Heart right ventricle (tissue), 16 donors: ENCODE measurements at places on chromosomes 11 and 22. TPM values are rescaled to one million over a fixed set of nuclear protein-coding genes. Genes with fewer than 3 reads are reported as not detected.

- no peak for DNase-seq
Measured at GRCh38 chr11:93689240-93689639, 27.8 kb downstream of the CEP295 start.

DNA sequence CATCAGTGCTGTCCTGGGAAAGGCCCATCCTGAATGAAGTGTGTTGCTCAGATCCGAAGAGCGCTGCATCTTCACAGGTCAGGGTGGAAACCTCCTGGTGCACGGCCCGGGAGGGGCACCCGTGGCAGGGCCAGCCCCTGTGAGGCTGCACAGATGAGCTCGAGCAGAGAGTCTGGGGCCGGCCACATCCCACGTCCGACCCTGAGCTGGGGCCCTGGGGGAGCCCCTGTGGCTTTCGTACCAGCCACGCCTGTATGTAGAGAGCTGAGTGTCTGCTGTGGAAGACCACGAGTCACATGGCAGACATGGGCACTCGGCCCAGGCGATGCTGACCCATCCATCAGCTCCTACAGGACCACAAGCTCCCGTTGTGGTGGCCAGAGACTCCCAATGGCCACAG, 24.9 kb upstream of the SEPTIN5 start:
- no peak for DNase-seq

The CRYAB gene
- total RNA-seq = 8,906 TPM

DNA sequence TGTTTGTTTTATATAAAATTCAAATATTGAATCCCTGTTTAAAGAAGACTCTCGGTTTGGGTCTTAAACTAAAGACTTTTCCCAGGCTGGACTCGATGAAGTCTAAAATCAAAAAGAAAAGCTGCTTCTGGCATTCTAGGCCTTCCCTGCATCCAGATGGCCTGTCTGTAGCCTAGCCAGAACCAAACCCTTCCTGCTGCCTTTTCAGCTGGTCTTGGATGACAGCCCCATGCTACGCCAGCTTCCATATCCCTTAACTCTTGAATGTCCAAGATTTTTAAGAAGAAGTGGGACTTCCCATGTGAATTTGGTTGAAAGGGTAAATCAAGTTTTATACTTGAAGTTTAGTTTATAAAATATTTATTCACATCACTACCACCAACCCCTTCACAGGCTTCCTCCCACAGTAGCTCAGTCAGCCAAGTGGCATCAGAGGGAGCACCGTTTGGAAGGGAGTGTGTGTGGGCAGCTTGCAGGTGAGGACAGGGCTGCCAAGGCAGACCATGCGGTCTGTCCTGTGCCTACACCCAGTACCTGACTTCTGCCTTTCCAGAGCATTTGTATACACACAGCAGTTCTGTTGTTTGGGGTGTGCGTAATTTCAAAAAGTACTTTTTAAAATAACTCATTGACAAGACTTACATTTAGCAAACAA, 18.2 kb upstream of the PSMA1 start:
- no peak for DNase-seq

The GRAMD1B gene
- total RNA-seq = 14.3 TPM

GRCh38 chr22:24514241-24515026, 19.3 kb downstream of the UPB1 start:
- DNase-seq = no peak
